KBM-7 (cell line): ENCODE measurements at places on chromosomes 6 and 20.

GRCh38 chr6:78397499-78397898, 469.9 kb upstream of the IRAK1BP1 start:
- no peak for DNase-seq

DNA sequence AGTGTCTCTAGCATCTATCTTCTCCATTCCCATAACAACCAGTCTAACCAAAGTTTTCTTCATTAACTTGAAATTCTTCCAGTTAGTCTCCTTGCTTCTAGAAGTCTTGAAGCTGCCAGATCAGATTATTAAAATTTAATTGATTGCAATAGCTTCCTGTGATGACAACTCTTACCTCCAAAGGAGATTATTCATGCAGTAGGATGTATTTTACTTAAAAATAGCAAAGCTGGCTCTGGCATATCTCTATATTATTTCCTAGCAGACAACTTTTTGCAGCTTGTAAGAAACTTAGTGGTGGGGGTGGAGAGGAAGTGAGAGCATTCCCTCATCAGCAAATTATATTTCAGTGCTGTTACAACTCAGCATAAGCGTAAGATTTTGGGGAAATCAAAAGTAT, 290.4 kb downstream of the GRIK2 start:
- DNase-seq, result no peak

DNA sequence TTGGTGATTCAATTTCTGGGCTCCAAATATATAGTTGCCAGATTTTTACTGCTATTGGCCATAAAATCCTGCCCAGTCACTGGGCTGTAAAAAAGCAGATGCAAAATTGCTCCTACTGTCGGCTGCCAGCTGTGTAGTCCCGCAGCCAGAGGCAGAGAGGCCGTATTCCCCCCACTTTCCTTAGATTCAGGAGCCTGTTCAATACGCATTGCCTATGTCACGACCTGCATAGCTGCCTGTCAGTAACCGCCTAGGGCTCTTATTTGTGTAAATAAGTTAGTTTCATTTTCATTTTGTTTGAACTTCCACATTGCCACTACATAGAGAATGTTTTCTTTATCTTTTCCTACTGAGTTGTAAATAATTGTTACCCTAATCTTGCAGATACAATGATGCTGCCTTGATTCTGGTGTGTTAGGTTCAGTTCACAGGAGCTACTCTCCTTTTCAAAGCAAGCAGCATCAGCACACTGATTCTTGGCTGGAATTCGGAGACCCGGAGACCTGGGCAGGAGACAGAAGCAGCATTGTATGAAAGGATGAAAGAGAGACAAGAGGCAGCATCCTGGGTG, 46.0 kb upstream of the UST start:
- no peak for DNase-seq

- no peak for DNase-seq
Observed at GRCh38 chr6:149149653-149150052, 167.9 kb upstream of the TAB2 start.

DNA sequence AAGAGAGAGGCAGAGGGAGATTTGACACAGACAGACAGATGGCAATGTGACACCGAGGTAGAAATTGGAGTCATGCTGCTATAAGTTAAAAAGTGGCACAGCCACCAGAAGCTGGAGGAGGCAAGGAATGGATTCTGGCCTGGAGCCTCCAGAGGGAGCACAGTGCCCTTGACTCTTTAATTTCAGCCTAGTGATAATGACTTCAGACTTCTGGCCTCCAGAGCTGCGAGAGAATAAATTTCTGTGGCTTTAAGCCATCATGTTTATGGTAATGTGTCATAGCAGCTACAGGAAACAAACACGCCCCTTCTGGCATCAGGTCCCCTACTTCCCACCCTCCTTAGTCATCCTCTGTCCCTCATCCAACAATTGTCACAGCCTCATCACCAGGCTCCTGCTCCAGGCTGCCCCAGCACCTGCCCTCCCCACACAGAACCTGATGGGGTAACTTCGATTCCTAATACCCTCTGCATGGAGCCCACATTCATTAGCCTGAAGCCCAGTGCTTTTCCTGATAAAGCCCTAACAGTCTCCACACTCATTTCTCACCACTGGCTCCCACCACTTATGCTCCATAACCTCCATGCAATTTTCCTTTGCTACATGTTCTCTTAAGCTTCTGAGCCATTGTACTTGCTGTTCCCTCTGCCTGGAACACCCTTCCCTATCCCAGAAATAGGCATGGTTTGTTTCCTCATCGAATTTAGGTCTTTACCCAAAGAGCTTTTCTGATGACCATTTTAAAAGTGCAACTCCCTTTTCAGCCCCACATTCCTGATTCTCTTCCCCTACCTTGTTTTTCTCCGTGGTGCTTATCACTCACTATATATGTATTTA, 69.7 kb upstream of the TOX2 start:
- no peak for DNase-seq

GRCh38 chr20:33604991-33605370, 57.1 kb upstream of the C20orf144 start:
- no peak for DNase-seq

DNA sequence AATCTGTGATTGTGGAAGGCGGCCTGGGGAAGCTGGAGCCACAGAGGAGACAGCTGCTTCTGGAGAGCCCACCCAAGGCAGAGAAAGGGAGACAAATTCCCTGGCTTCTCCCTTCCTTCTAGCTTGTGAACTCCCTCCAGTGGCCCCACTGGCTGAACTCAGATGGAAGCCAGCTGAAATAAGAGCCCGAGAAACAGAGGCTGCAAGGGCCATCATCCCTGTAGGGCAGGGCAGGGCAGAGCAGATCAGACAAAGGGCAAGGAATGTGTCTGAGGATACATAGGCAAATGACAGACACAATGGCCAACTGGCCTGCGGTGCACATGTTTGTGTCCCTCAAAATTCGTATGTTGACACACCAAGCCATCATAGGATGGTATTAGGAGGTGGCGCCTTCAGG, 25.3 kb downstream of the MDFI start:
- DNase-seq, result no peak

- no peak for DNase-seq
Observed at GRCh38 chr6:24721461-24722215, 2.7 kb upstream of the C6orf62 start.

- DNase-seq, result peak; percentile 85
Observed at GRCh38 chr6:27684264-27685211, 211.6 kb upstream of the ZNF184 start.

GRCh38 chr6:97189767-97190166, 93.2 kb downstream of the MMS22L start:
- no peak for DNase-seq

- no peak for DNase-seq
Observed at GRCh38 chr6:359261-360035, 32.1 kb upstream of the IRF4 start.

DNA sequence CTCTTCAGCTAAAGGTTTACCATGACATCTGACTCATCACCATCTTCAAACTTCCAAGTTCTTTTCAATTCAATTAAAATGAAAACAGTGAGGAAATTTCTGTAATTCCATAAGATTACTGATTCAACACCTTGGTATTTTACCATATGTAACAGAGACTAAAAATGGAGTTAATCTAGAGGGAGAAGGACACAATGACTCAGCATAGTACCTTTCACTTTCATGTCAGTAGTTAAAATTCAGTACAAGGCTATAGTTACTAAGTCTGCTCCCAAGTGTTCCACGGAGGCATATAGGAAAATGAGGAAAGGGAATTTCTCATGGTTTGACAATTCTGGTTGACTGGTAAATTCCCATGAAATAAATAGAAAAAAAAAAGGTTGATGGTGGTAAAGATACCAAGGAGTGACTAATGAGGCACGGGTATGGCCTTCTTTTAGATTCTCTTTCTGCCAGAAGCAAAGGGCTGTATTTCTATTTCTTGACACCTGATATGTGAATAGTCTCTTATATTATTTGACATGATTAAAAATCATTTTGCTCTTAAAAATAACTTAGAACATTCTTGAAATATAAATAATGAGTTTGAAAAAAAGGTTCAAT, 526.7 kb upstream of the ADGRB3 start:
- no peak for DNase-seq

GRCh38 chr6:2346078-2346477, 100.7 kb upstream of the GMDS start:
- DNase-seq, result no peak

- DNase-seq, result peak; percentile 11
Observed at GRCh38 chr20:7926767-7927166, 13.5 kb downstream of the HAO1 start.

GRCh38 chr6:8819446-8819845, 384.1 kb upstream of the SLC35B3 start:
- no peak for DNase-seq

DNA sequence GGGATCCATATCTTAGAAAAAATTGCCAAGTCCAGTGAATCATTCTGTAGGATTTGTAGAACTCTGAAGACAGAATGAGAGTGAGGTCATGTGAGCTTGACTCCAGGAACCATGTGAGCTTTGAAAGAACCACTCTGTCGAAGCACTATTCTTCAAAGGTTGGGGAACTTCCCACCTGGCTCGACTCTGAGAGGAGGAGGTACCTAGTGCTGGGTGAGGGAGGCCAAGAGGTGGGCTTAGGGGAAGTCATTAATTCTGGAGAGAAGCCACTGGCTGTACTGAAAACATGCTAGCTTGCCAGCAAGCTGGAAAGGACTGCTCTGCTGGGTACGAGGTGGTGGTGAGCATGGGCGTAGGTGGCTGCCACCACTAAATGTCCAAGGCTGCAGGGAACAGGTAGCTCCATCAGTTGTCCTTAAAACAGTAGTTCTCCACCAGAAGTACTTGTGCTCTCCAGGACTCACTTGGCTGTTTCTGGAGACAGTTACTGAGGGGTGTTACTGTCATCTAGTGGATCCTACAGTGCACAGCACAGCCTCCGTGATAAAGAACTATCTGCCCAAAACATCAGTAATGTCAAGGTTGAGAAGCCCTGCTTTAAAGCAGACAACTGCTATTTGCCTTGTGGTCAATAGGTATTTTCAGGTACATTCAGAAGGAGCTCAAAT, 34.7 kb upstream of the SYNJ2 start:
- peak; percentile 49 for DNase-seq

DNA sequence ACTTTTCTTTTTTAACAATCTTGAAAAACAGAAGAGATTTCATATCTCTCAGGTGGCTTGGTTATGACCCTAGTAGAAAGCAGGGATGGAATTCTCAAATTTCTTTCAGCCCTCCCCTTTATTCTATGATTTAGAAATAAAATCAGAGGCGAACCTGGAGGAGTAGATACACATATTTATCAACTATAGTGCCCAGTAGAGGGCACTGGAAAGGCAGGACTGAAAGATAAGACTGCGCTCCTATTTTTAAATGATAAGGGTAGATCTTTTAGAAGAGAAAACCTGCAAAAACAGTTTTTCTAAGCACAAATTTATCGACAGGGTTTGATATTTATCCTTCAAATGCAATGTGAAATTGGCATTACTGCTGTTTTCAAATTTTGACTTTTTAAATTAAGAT, 1296.6 kb downstream of the EPHA7 start:
- DNase-seq, result peak; percentile 4

- no peak for DNase-seq
Observed at GRCh38 chr6:87829622-87830121, 127.6 kb upstream of the AKIRIN2 start.

DNA sequence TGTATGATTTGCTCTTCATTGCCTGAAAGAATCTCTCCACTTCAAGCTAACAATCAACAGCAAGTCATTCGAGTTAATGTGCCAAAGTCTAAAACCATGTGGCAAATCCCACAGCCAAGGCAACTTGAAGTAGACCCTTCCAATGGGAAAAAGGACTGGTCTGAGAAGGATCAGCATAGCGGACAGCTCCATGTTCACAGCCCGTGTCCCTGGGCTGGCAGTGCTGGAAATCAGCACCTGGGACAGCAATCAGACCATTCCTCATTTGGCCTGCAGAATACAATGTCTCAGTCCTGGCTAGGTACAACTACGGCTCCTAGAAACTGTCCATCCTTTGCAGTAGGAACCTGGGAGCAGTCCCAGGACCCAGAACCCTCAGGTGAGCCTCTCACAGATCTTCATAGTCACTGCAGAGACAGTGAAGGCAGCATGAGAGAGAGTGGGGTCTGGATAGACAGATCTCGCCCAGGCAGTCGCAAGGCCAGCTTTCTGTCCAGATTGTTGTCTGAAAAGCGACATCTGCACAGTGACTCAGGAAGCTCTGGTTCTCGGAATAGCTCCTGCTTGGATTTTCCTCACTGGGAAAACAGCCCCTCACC, 1.1 kb downstream of the GJA10 start:
- peak; percentile 52 for DNase-seq

GRCh38 chr20:62232770-62233645, 5.3 kb upstream of the OSBPL2 start:
- DNase-seq, result no peak

DNA sequence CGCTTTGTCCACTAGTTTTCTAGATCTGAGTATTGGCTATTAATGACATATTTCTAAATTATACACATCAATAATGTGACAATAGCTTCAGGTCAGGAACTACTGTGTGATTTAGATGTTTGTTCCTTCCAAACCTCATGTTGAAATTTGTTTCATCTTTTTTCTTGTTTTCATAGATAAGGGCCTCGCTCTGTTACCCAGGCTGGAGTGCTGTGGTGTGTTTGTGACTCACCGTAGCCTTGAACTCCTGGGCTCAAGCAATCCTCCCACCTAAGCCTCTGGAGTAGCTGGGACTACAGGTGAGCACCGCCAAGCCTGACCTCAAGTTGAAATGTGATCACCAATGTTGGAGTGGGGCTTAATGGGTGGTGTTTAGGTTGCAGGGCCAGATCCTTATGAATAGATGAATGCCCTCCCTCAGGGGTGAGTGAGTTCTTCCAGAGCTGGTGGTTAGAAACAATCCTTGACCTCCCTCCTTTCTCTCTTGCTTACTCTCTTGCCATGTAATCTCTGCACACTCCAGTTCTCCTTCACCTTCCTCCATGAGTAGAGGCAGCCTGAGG, 5.9 kb upstream of the NQO2 start:
- no peak for DNase-seq

- no peak for DNase-seq
Observed at GRCh38 chr20:63316502-63316921, 23.5 kb downstream of the COL20A1 start.

DNA sequence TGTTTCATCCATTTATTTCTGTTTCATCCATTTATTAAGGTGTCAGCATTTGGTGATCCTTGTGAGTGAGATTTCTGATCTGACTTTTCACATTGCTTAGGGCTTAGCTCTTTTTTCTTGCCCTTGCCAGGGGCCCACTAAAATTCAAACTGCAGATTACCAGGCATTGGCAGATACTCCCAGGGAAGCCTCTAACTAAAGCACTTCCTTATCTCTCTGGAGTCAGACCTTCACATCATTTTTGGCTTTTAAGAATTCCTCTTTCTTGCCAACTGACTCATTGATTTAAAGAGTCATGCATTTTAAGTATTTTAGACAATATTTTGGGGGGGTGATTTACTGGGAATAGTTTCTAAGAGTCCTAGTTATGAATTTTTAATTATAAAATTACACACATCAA, 2.6 kb upstream of the WFDC8 start:
- no peak for DNase-seq

GRCh38 chr6:129681913-129682205, 28.1 kb downstream of the ARHGAP18 start:
- no peak for DNase-seq

- peak; percentile 84 for DNase-seq
Observed at GRCh38 chr6:26032340-26033084, 54.7 kb upstream of the HFE start.
